CD4-positive, alpha-beta T cell treated with Interleukin-15 for 4 hours (primary cell): ENCODE measurements at places on chromosomes 13 and 19.

GRCh38 chr19:47507012-47507411 is 7.9 kb downstream of the NAPA start:
- DNase-seq = no peak

- no peak for DNase-seq
Measured at GRCh38 chr19:5183616-5184015, 157.0 kb downstream of the PTPRS start.

- peak; percentile 61 for DNase-seq
Measured at GRCh38 chr13:74136084-74136658, 2.0 kb upstream of the KLF12 start.

DNA sequence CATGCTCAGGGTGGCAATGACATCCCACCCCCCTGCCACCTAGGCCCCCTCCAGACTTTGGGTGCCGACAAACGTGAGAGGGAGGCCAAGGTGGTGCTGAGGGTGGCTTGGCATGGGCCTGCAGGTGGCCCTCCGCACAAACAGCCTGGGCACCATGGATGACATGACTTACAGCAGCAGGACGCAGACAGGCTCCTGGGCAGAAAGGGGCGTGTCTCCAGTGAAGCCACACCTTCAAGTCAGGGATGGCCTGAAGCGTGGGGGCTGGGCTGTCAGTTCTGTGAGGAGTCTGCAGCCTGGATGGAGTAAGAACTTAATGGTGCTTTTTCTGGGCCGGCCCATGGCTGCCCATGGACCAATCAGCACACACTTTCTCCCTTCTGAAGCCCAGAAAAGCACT is 25.3 kb downstream of the POMP start:
- DNase-seq = no peak

DNA sequence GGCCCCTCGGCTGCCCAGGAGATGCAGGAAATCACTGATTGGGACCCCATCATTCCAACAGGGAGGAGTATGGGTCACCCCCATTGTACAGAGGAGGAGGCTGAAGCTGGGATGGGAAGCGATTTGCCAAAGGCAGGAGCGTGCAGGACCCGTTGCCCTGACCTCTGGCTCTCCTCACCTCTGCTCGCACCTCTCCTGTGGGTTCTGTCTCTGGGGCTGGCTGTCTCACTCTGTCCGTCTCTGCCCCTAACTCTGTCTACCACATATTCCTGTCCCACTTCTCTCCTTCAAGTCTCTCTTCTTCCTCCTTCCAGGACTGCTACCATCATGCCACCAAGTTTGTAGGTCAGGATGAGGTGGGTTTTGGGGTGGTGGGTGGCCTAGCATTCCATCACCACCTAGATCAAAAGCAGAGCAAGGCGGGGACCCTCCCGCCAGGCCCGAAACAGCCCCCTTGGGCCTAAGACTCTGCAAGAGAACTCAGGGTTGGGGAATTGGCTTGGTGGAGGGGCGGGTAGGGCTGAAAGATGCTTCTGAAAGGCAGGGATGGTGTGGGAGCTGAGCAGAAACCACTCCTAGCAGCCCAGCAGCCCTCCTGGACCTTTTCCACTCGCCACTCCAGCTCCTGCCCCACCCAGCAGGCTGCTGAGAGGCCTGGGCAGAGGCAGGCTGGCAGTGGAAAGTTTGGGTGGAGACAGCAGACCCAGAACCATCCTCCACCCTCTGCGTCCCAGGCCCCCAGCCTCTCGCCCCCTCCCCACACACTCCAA is 1.0 kb upstream of the LGALS7 start:
- no peak for DNase-seq

DNA sequence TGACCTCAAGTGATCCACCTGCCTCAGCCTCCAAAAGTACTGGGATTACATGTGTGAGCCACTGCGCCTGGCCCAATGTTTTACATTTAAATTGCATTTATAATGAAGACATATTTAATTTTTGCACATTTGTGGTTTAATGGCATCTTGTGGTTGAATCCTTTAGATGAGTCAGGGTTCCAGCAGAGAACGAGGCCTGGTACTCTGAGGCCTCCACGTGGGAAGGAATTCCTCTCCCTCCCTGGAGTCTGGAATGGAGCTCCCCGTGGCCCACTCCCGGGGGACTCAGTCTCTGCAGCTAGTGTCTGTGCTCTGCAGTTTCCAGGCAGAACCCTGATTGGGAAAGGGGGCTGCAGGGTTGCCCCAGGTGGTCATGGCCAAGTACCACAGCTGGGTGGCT is 24.2 kb downstream of the ZFR2 start:
- DNase-seq = no peak

GRCh38 chr19:55652311-55653128 is 2.3 kb upstream of the U2AF2 start:
- DNase-seq = no peak

DNA sequence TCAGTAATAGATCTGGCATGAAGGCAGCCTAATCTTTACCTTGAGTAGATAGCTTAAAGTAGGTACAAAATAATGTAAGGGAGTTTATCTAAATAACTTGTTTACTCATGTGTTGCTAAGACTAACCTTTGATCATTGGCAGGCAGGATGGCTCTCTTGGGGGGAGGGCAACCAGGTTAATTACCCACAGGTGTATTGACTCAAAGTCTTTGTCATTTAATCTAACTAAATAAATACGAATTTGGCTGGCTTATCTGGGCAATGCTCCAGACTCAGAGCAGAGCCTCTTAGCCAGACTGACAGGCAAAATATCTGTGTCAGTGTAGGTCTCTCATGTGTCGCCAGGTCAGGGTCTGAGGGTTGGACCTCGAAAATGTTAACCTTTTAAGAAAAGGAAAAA is 283.4 kb upstream of the KLHL1 start:
- DNase-seq = no peak

GRCh38 chr13:93625536-93625935 is 398.9 kb downstream of the GPC6 start:
- DNase-seq = no peak

GRCh38 chr13:21399741-21400140 is 59.4 kb downstream of the ZDHHC20 start:
- DNase-seq = peak; percentile 18

DNA sequence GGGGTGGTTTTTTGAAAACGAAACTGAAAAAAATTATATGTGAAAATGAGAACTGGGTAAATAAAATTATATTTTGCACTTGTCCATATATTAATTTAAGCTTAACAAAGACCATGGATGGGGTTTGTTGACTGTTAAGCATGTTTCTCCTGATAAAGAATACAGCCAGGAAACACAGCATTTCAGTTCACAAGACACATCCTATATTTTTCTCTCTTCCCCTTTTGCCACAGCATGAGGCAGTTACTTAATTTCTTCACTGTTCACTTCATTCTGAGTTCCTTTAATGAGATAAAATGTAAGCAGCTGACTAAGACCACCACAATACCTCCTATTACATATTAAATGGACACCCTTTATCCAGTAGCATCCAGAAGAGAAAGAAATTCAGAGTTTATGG is 64.0 kb downstream of the RXFP2 start:
- no peak for DNase-seq

GRCh38 chr19:30068528-30069395 is 126.7 kb downstream of the URI1 start:
- no peak for DNase-seq

- DNase-seq = no peak
Measured at GRCh38 chr19:2815191-2815614, 4.5 kb upstream of the ZNF554 start.

GRCh38 chr13:73835138-73835721 is 299.0 kb downstream of the KLF12 start:
- DNase-seq = peak; percentile 65

GRCh38 chr19:4140237-4140711 is 13.2 kb upstream of the CREB3L3 start:
- DNase-seq = peak; percentile 35

- DNase-seq = no peak
Measured at GRCh38 chr13:26759907-26760831, at the start of gene GPR12. Gene GPR12, minus strand, starts transcription at chr13:26760786. Its CDS starts 959 bp downstream, at chr13:26759827.

- no peak for DNase-seq
Measured at GRCh38 chr19:34017024-34017423, 155.3 kb upstream of the LSM14A start.

GRCh38 chr19:1468821-1469254 is 10.2 kb downstream of the C19orf25 start:
- DNase-seq = no peak

DNA sequence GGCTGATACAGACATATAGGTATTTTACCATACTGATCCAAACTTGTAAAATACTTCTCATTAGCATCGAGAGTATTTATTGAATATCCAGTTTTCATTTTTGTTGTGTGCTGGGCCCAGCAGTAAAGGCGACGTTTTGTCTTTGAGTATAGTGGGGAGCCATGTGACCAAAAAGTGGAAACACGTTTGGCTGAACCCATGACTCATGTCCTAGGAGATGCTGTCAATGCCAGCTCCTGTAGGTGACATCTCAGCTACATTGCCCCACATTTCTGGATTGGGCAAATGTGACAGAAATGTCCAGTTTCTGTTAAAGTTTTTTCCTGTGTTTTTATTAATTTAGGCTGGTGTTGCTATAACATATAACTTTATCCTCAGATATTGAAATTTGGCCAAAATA is 26.1 kb upstream of the GTF3A start:
- no peak for DNase-seq

GRCh38 chr19:50432221-50433028 is at the start of gene MYBPC2:
Gene MYBPC2, plus strand, starts transcription at chr19:50432892. Its CDS starts 62 bp downstream, at chr19:50432954.
- DNase-seq = no peak

GRCh38 chr13:99563404-99563803 is 62.1 kb downstream of the TM9SF2 start:
- DNase-seq = no peak

- no peak for DNase-seq
Measured at GRCh38 chr19:29695765-29696564, 19.1 kb downstream of the C19orf12 start.

- DNase-seq = no peak
Measured at GRCh38 chr13:101535192-101535746, 82.8 kb downstream of the ITGBL1 start.

GRCh38 chr19:38213911-38214625 is 10.0 kb downstream of the DPF1 start:
- DNase-seq = peak; percentile 48

DNA sequence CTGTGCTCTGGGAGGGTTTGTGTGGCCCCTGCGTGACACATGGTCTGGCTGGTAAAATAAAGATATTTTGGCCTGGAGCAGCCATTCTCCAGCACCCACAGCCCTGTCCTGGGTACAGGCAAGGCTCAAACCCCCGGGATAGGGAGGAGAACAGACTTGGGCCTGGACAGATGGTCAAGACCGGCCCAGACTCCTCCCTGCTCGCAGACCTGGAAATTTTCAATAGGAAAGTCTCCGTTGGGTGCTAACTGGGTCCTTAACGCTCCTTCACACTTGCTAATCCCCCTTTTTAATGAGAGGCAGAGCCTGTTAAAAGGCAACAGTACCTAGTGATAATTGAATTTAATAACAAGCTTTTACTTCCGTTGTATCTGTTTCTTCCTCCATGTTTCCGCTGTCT is 2.5 kb downstream of the PALM start:
- DNase-seq = no peak

DNA sequence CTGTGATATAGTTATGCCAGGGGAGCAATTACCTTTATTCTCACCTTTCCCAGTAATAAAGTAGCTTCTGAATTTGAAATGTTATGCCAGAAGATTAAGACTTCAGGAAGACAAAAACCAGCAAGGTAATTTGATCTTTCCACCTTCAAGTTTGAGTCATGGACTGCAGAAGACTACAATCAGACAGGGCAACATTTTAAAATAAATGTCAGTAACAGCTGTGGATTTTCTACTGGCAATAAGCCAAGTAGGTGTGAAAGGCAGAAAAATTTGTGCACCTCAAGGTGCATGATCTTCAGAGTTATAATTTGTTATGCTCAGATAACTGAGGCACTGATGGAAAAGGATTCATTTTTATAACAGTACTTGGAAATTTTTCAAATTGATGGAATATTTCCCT is 54.9 kb downstream of the SLITRK1 start:
- no peak for DNase-seq

- no peak for DNase-seq
Measured at GRCh38 chr13:99553033-99553432, 51.8 kb downstream of the TM9SF2 start.

DNA sequence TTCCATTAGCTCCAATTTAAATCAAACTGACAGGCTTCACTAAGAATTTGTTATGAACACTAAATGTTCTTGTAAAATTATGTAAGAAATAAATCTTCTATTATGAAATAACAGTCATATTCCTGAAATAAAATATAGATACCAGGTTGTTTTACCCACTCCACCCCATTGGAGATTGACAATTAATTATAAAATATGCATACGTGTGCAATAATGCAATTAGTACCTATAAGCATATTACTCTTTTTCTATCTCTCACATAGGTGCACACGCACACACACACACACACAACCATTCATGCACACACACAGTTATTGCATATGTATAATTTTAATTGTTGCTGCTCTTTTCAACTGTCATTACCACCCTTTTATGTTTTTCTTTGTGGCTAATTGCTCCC is 395.7 kb downstream of the SLITRK5 start:
- no peak for DNase-seq

DNA sequence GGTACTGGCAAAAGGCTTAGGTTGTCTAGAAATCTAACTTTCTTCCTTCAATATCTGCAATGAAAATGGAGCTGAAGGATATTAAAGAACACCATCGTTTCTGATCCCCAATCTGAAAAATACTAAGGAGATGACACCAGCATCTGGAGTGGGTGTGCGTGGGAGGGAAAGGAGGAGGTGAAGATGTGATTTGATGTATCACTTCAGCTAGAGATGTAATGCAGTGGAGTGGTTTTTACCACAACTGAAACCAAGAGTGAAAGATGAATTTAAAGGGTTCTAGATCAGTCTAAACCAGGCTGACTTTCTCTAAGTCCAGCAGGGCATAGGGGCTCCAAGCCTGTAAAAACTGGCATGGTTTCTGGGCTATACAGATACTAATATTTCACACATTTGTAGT is 148.4 kb downstream of the AKAP11 start:
- no peak for DNase-seq

DNA sequence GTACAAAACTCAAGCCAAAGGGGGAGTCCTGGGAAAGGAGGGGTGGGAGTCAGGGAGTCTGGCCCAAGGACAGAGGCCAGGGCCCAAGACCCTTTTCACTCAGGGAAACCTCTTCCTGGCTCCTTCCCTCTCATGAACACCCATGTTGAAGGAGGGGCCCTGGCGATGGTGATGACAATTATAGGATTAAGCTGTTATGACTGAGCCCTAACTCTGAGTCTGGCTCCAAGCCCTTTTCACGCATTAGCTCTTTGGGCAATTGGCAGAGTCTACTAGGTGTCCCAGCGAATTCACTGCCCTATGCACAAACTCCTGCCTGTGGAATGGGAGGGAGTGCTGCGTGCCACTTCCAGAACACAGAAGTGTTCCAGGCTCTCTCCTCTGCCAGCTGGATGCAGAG is 20.7 kb downstream of the ZNF575 start:
- no peak for DNase-seq

- DNase-seq = no peak
Measured at GRCh38 chr13:77422724-77423123, 95.8 kb upstream of the MYCBP2 start.
